ENCODE measurements at places on chromosomes 6 and 20.

DNA sequence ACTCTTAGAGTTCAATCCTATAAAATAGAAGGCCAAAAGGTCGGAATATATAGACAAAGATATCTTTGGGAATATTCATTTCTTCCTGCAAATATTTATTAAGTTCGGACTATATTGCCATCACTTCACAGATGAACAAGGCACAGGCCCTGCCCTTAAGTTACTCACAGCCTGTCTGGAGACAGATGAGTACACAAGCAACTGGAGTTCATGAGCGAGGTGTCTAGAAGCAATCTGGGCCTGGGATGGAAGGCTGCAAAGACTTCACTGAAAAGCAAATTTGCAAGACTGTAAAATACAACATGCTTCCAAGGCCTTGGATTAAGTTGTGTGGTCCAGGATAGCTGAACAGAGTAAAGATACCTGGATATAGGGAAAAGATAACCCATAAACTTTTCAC, 56.7 kb upstream of the CEP85L start:
- no peak for DNase-seq

DNA sequence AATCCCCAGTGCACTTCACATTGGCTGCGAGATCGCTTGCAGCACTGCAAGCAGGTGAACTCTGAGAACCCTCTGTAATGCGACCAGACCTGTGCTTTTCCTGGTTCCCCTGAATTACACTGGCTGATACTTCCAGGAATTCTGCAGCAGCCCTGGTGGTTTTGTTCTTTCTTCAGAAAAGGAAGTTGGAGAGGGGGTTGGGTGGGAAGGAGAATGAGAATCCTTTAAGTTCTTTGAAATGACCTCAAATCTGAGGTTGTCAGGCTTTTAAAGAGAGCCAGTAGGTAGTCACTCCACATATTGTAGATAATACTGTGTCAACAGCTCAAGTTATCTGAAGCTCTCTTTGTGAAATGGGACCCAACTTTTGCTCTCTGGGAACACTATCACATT, 62.4 kb downstream of the GCNT2 start:
- no peak for DNase-seq

GRCh38 chr20:15139522-15139921, 802.1 kb upstream of the FLRT3 start:
- DNase-seq, result no peak

DNA sequence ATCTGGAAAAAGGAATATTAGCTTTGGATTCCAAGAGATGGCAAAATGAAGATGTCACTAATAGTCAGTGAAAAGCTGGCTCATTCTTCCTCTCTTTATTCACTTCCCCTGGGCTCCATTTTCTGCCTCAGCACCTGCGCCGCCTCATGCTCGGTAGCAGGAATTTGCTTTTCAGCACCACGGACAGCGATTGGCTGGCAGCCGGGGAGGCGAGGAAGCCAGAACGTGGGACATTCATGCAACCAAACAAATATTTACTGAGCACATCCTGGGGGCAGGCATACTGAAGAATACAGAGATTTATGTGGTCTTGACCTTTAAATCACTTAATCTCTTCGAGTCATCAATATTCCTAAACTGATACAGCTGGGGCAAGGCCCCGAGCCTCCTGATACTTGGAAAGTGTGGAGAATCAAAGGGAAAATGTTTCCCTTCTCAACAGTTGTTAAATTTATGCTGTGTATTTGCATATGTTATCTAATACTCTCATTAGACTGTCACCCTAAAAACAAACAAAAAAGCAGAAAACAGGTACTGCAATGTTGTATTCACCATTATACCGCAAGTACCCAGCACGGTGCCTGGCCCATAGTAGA, 12.1 kb upstream of the PDYN start:
- no peak for DNase-seq

DNA sequence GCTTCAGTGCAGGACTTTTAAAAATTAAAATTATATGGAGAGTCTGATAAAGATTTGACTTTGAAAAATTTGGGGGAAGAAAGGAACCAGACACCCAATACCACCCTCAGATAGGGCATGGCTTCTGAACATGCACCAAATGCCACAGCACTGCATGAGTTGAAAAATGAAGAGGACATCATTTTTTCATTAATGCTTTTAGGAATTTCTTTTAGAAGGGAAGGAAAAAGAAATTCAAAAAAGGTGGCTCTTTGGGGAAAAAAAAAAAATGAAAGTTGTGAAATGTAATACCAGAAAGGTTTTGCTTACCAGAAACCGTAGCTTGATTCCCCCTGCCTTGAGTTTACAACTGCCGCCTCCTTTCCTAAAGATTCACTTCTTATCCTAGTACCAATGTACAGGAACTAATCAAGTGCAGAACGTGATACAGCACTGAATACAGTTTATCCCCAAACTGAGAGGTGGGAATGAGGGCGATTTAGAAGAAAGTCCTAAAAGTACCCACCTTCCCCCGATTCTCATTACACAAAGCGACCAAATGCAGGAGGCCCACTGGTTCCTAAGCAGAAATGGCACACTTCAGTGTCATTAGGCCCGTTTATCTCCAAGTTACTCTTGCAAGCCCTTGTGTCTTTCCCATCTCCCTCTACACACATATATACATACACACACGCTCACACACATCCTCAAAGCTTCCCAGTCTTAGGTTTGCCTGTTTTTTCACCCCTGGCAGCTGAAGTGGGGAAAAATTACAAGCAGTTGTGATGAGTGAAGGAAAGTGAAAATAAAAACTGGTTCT, 2.8 kb downstream of the PPP1R10 start:
- DNase-seq, result no peak

DNA sequence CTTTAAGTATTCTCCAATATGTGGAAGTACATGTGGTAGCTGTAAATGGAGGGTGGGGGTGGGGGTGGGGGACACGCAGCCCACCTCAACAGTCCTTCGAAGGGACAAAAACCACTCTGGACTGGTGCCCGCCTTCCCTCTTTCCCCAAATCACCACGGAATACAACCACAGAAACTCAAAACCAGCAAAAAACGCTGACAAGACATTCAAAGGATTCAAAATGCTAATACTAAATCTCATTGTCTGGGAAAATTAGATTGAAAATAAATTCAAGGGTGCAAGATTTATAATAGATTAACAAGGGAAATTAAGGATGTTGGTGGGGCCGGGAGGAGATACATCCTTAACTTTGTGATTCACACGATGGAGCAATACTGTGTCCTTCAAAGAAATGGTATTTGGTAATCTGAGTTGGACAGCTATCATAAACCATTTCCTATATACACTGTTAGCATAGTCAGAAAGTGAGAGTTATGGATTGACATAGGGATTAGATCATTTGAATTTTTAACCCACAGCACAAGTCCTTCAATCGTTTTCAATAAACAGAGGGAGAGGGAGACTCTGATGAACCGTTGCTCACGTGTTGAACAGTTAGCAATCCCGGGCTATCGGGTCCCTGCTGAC, 766 bp upstream of the TBC1D22B start:
- DNase-seq, result no peak

DNA sequence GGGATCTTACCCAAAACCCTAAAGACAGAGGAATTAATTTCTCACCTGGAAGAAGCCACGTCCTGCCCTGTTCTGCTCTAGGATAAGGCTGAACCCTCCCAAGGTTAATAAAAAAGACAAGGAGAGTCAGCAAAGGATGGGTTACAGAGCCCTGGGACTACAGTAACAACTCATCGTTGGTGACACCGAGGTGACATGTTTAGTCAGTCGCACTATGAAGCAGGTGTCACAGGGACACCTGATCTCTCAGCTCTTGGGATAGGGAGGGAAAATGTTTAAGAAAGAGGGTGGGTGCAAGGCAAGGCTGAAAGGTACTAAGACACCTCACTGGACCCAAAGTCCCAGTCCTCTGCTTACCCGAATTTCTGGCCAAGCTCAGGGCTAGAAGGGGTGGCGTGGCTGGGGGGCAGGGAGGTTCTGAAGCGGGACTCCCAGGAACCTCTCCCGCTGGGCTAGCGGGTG, 562 bp downstream of the MOCS1 start:
- DNase-seq, result no peak

- no peak for DNase-seq
These were observed 18.3 kb upstream of the WFDC9 start for GRCh38 chr20:45649312-45649863.

DNA sequence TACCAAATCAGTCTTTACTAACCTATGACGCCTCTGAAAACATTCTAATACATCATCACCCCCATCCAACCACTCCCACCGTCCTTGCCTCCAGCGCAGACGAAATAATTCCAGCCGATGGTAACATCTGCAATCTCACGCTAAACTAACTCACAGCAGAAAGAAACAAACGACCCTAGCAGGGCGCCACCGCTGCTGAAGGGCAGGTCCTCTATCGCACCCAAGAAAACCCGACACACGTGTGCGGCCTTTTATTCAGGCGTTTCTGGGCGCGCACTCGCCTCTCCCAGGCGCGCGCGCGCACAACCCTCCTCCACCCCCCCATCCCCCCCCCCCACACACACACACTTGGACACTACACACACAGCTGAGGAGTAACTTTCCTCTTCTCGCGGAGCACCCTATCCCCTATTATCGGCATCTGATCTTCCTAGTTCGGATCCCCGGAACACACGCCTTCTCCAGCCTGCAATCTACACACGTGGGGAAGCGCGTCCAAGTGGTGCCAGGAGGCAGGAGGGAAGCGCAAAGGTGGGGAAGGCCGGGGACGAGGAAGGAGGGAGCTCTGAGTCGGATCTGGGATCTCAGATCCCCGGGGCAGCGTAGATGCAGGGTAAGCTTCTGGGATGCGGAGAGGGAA, 1.4 kb downstream of the GFOD1 start:
- DNase-seq, result no peak

DNA sequence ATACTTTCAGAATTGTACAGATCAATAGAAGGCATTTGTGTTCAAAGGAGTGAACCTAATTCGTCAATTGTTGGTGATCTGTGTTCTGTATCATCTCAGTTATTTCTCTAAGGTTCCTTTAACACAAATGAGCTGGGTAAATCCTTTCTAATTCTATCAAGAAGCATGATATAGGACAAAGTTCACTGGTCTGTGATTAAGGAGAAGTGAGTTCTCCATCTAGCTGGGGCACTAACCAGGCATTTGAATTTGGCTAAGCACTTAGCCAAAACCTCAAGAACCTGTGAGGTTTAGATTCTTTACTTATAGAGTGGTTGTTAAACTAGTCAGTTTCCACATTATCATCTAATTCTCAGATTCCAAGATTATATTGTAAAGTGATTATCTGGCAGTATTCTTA, 50.3 kb downstream of the DOP1A start:
- DNase-seq, result no peak

DNA sequence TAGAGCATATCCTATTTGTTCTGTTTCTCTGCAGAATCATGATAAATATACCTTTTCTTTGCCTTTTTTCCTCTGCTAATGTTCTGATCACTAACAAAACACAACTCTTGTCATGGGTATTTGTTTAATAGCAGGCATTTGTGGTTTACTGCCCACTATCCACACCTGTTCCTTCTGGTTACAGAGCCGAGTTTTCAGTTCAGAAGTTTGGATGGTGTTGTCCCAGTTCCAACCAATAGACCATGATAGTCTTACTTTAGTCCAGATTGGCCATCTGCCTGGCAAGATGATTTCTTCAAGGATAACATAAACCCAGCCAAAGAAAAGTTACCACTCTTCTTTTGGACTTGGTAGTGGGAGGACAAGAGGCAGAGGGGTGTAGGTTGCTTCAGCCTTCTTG, 211.2 kb downstream of the TFAP2A start:
- DNase-seq, result no peak

DNA sequence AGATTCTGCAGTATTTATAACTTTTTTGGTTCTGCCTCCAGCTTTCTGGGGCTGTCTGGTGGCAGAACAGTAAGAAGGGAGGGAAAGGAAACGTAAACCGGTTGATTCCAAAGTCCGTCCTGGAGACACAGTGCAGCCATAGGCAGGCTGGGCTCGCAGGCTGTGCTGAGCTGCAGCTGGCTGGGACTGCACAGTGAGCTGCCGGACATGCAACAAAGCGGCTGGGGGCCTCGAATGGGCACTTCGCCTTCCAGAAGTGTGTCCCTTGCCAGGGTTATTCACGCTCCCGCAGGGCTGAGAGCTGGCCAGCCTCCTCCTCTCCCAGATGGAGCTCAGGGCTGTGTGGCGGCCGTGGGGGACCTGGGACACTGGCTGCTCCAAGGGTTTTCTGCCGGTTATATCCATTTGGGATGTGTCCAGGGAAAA, 78.1 kb upstream of the CD93 start:
- no peak for DNase-seq

GRCh38 chr20:50561379-50562078, 51.3 kb downstream of the PTPN1 start:
- no peak for DNase-seq

DNA sequence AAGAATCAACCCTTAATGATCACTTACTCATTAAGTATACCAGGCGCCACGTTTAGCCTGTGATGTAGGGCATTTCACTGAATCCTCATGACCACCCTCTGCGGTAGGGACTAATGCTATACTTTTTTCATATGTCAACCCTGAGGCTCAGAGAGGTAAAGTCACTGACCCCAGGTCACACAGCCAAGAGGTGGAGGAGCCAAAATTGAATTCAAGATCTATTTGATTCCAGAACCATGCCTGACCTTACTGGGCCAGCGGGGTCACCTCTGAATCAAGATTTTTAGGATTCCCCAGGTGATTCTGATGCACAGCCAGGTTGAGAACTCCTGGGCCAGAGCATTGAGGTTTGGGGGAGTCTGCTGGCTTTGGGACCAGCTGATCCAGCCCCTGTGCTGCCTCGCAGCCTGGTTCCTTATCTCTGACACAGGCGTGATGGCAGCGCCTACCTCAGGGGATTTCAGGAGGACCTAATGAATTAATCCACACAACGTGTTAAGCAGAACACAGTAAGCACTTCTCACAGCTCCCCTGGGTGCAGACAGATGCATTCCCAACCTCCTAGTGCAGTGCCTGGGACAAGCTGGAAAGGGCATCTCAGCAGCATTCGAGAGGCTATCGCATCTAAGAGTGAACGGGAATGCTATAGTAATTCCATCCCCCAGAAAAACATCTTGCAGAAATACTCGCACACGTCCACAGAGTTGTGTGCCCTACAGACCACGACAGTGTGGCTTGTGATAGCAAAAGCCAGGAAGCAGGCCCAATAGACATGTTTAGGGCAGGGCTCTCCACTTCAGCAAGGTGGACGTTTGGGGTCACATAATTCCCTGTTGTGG, 101.4 kb upstream of the PTPN1 start:
- no peak for DNase-seq

DNA sequence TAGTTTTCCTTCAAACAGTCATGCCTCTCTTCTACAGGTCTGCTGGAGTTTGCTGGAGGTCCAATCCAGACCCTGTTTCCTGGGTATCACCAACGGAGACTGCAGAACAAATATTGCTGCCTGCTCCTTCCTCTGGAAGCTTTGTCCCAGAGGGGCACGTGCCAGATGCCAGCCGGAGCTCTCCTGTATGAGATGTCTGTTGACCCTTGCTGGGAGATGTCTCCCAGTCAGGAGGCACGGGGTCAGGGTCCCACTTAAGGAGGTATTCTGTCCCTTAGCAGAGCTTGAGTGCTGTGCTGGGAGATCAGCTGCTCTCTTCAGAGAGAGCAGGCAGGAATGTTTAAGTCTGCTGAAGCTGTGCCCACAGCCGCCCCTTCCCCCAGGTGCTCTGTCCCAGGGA, 666.9 kb downstream of the FRK start:
- DNase-seq, result no peak

- DNase-seq, result peak; percentile 15
These were observed 185.6 kb downstream of the TSHZ2 start for GRCh38 chr20:53157443-53158408.

GRCh38 chr20:438571-439469, 23.5 kb downstream of the TBC1D20 start:
- peak; percentile 53 for DNase-seq
